ENCODE measurements at places on chromosomes 3 and 15.

DNA sequence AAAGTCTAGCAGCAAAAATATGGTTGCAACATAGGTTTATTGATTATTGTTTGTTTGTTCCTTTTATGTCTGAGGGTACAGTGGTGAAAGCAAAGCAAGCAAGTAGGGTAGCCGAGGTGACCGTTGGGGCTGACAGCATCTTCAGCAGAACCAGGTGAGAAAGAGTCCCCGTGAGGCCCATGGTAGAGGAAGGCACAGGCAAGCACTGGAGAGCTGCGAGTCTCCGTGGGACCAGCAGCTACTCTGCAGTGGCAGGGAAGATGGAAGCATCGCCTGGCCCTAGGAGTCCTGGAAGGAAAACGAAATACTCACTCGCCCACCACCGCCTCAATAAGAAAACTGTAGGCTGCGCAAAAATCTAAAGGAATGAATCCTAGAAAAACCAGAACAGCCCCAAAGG is 25.3 kb upstream of the GABRA5 start:
- DNase-seq = no peak

DNA sequence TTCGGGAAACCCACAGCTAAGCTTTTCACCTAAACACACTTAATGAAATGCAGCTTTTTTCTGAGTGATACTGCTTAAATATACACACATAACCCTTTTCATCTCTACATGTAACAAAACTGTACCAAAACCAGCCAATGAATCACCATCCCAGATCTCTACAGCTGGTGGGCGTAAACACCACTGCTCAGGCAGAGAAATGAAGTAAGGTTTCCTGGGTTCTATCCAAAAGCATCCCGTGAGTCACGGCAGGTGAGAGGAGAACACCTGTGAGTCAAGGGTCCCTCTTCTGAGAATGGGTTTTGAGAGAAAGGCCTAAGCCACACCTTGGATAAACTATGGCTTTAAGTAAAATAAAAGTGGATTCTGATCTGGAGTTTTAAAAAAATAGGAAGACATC is 2.6 kb downstream of the CLDN1 start:
- DNase-seq = peak; percentile 41

GRCh38 chr3:140580746-140581145 is 97.1 kb upstream of the TRIM42 start:
- no peak for DNase-seq

DNA sequence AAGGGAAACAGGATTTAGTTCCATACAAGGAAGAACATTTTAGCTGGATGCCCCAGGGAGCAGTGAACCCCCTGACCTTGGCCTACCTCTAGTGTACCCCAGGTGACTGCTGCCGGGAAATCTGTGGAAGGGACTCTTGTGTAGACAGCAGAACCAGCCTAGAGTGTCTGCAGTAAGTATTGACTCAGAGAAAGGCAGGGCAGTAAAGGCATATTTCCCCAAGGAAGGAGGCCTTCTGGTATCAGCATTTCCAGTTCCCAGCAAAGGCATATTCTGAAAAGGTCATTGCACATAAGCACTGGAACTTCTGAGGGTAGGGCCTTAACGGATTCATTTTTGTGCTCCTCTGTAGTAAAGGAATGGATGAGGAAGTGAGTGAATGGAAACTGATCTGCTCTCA is 246.2 kb downstream of the FAM43A start:
- no peak for DNase-seq

DNA sequence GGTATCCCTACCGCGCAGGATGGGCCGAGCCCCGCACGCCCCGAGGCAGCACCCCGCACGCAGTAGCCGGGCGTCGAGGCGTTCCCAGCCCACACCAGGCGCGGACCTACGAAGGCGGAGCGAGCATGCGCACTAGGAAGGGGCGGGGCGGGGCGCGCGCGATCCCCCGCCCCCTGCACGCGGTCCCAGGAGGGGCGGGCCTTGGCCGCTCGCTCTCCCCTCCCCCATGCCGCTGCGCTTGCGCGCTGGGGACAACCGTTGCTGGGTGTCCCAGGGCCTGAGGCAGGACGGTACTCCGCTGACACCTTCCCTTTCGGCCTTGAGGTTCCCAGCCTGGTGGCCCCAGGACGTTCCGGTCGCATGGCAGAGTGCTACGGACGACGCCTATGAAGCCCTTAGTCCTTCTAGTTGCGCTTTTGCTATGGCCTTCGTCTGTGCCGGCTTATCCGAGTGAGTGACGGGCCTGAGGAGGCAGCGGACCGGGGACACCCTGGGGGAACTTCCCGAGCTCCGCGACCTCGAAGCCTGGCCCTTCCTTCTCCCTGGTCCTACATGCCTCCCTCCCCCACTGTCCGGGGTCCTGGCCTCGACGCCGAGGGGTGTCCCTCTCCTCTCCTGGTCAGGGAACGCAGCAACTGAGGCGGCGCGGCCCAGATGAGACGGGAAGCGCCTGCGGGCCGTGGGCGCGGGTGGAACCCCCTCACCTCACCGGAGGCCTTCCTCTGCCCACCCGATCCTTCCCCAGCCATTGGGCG is at the start of gene SPESP1:
Gene SPESP1 (plus strand): TSS at position 258 of the 755 bp plus-strand sequence. CDS start 129 bp downstream, at position 387.
- peak; percentile 20 for DNase-seq

- DNase-seq = no peak
Measured at GRCh38 chr3:83738202-83738601, 1220.6 kb upstream of the CADM2 start.

DNA sequence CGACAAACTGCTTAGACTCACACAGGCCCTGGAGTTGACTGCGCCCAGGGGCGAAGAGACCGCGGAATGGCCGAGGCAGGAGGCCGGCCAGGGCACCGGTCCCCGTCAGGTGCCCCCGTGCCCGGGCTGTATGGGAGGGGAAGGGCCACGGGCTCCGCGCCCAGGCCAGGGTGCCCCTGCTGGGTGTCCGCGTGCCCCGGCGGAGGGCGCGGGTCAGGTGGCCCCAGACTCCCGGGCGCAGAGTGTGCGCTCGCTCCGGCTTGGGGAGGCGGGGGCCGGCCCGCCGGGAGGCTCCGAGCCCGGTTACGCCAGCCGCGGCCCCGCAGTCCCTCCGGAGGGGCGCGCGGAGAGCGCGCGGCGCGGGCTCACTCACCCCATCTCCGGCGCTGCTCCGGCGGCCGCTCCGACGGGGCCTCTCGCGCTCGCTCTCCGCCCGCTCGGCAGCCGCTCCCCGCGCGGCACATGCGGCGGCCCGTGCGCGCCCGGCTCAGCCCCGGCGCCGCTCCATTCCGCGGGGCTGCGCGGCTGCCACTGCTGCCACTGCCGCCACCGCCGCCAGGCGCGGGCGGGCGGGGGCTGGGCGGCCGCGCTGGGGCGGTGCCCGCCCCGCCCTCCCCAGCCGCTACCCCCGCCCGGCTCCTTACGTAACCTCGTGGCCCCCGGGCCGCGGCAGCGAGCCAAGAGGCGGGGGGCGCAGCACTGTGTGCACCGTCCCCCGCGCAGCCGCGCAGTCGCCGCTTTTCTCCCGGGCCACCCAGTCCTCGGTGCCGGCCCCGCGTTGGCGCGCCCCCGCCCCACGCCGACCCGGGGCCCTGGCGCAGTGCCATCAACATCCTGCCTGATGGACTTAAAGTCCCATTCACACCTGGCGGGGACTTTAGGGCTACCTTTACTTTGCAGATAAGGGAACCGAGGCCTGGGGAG is at the start of gene HOMER2:
Gene HOMER2 (minus strand): TSS at position 563 of the 924 bp plus-strand sequence. CDS start 185 bp downstream, at position 378.
- DNase-seq = no peak

DNA sequence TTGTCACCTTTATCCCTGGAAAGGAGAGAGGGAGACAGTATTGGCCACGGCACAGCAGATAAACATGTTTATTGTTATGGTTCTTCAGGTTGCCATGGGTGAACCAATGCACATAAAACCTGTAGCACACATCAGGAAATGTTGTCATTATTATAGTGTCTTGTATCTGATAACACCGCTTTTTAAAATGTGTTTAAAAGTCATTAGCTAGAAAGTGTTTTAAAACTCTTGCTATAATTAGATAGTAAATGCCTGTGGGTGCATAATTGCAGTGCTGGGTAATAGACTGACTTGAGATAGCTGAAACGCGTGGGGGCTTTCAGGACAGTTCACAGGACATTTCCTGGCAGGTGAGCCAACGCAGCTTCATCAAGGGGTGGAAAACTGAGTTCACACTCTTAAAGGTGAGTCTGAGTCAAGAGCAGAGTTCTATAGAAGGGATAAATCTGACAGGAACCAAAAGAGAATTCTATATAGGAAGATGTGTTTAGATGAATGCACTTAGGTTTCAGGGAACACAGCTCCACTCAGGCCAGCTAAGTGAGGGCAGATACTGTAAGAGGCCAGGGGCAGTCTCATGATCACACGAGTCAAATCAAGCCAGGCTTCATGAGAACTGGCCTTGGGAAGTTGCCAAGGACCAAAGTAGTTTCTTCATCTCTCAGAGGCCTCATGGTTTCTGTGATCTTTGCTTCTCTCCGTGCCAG is 35.6 kb upstream of the PPP4R2 start:
- DNase-seq = no peak

- DNase-seq = no peak
Measured at GRCh38 chr15:50138391-50138790, 19.4 kb upstream of the ATP8B4 start.

DNA sequence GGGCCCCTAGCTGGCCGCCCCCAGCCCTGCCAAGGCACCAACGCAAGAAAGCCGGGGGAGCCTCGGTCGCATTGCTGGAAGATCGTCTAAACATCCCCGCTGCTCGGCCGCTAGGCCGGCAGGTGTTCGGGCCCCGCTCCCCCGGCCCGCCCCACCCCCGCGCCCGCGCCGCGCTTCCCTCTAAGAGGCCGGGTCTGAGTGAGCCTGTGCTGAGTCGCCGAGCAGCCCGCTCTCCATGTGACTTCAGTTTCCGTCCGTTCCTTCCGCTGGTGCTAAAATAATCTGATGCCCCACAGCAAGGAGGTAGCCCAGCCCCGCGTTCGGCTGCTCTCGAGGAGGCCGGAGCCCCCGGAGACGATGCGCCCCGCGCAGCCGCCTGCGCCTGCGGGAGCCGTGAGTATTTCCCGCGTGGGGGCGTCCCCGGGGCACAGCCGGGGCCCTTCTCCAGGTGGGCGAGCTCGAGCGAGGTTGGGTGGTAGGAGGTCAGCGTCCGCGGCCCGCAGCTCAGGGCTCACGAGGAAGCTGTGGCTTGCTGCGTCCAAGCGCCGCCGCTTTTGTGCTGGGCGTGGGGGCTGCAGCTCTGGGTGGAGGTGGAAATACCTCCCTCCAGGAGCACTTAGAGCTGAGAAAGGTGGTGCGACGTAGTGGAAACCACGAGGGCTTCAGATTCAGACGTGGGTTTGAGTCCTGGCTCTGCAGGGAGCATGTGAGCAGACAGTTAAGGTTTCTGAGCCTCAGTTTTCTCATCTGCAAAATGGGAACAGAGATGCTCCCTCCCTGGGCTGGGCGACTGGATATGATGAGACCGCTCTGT is at the start of gene NRROS:
Gene NRROS (plus strand): TSS at position 212 of the 814 bp plus-strand sequence. CDS start 14,846 bp downstream, outside the sequence.
- DNase-seq = peak; percentile 51

DNA sequence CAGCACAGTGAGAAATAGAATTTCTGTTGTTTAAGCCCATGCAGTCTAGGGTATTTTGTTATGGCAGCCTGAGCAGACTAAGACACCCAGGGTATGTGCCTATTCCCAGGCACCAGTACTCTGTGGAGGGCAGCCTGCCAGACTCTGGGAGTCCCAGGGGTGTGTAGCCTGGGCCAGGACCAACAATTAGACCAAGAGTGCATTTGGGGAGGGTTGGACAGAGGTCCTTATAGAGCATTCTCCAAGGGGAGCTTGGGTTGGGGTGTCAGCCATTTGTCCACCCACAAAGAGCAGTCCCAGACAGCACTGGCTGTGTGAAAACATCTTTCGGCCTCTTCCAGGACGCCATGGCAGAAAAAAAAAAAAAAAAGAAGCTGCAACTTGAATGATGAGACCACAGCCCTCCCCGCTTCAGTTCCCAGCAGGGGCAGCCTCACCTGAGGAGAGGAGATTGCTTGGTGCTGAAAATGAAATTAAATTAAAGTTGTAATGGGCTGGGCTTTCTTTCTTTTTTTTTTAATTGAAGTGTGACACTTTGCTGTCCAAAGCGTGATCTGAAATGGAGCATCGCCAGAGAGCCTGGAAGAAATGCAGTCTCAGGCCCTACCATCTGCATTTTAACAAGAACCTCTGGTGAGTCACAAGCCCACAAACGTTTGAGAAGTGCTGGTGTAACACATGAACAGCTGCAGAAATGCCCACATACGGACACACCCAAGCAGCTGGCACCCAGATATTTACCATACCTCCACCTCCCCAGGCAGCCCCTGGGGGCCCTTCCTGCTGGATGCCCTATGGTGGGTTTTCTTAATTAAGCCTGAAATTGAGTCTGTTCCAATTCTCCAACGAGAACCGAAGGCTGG is 21.3 kb upstream of the CAV3 start:
- DNase-seq = no peak

DNA sequence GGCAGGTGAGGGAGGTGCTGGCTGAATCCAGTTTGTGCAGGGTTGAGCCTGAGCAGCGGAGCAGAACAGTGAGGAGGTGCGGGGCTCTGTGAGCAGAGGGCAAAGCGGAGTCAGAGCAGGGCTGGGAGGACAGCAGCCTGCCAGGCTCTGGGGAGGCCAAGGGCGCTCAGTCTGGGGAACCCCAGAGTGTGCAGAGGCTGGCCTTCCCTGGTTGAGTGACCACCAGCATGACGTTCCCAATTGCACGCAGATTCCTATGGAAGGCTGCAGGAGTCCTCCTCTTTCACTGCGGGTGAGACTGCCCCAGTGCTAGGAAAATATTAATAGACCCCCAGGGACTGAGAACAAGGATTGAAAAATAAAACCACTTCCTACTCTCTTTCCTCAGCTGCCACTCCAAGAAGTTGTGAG is 13.2 kb downstream of the MRAS start:
- DNase-seq = no peak

GRCh38 chr15:88378188-88378637 is 89.0 kb downstream of the MRPL46 start:
- no peak for DNase-seq

DNA sequence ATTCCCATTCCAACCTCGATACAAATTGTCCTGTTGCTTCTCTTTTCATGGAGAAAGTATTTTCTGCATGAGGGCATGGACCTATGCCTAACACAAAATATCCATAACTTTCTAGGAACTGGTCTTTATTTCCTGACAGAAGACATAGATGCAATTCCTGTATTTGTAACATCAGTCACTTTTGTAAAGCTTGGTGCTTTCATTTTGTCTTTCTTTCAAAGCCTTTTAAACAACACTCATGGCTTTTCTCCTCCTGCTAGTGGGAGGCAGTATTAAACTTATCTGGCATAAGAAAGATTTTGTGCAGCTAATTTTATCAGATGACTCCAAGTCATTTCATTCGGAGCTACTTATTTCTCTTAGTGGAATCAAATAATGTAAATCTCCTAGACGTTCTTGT is 616.0 kb downstream of the RBMS3 start:
- no peak for DNase-seq

Data from stimulated activated CD4-positive, alpha-beta T cell treated with anti-CD3 and anti-CD28 coated beads, Interleukin-12 subunit alpha, Interleukin-12 subunit beta, amount 100 ng/mL, for 48 hours (primary cell).